ENCODE measurements at places on chromosomes 12 and 14.

DNA sequence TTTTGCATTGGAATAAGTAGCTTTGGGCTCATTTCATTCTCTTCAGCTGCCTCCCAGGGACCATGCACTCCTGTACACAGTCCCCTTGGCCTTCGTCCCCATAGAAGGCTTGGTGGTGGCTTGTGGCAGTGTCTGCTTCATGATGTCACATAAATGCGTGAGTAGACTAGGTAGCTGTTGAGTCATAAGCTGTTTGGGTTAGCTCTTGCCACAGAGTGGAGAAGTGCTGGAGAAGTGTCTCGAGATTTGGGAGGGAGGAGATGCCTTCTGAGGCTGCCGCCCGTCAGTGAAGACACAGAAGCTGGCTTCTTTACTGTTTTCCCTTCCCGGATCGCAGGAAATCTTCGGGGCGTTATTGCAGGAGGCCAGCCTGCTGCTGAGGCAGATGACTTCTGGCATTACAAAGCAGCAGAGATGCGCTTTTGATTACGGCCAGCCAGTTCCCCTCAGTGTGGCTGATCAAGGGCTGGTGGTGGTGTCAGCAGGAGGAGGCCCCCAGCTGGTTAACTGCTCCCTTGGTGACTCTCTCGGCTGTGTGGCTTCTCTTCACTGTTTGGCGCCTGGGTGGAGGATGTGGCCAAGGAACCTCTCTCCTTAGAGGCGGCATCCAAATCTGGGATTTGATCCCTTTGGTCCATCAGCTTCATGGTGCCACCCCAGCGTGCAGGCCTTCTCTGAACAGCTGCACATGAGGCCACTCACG lies 67.6 kb downstream of the AACS start:
- no peak for DNase-seq

DNA sequence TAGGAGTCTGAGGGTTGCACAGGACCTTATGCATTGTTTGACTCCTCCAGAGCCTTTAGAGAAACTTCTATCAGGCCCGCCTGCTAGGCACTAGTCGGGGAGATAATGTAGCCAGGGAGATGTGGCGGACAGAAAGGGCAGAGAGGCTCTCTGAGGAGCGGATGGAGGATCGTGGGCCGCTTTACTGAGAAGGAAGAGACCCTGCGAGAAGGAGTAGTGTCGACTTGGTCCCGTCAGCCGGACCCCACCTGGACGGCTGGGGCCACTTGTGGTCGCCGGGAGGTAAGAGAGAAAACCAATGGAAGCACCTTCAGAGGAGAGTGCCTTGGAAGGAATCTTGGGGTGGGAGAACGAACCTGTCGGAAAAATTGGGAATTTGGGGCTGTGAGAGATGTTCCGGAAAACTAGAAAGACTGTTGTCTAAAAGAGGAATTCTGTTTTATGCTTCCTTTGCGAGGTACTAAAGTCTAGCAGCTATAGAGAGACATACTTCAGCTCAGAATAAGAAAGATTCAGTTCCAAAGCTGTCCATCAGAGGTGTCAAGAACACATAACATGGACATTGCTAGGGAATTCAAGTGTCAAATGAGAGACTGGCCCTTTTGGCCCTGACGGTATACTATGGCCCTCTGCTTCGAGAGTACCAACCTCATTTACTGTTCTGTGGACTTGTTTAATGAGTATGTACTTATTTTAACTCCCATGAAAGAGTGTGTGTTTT lies 660 bp upstream of the MCRS1 start:
- no peak for DNase-seq

DNA sequence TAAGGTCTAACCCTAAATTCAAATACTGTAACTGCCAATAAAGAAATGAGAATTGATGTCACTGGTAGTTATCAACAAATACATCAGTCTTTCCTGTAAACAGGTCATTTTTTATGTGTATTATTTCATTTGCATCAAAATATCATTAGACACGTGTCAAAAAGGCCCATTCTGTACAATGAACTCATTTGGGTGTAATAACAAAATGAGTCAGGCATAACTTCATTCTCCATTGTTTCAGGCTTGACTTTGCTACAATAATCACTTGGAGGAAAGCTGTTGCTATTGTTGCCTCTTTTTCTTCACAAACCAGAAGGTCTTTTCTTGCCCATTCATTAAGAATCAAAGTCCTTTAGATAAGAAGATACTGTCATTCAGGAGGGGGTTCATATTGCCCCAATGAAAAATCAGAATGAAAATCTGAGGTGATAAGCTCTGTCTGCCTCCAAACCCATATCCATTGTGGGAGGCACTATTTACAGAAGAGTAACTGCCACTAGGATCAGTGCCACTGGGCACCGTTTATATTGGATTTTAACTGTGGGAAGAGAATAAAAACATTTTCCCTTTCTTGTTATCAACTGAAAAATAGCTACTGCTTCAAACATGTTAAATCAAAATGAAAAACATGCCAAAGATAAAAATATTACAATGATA lies 10.1 kb downstream of the ENTPD5 start:
- DNase-seq, result no peak

- no peak for DNase-seq
These were observed 23.7 kb downstream of the DEGS2 start for GRCh38 chr14:100135784-100136183.

- no peak for DNase-seq
These were observed 14.7 kb downstream of the CPSF6 start for GRCh38 chr12:69254046-69254445.

DNA sequence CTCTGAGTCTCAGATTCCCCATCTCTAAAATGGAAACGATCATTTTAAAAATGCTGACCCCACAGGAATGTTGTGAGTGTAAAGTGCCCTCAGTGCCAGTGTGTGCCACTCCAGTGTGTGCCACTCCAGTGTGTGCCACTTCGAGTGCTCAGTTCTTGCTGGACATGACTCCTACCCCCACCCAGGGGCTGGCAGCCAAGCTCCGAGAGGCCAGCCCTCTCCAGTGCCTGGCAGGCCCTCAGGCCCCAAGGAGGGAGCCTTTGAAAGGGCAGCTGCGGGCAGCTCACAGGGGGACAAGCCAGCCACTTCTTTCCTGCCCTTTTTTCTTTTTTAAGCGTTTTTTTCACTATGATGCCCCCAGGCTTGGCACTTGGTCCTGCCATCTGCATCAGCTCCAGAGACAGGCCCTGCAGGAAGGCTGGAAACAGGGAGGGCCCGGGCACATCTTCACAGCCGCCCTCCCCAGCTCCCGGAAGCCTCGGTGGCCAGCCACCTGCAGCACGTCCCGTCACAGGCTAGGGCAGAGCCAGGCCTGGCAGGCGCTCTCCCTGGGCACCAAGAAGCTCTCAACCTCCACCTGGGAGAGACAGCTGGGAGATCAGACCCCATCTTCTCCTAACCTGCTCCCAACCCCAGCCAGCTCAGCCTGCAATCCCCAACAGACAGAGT lies 29.8 kb downstream of the NCOR2 start:
- no peak for DNase-seq

- no peak for DNase-seq
These were observed 99.9 kb downstream of the KICS2 start for GRCh38 chr12:64122154-64122553.

Data from right forelimb (tissue), 1 donor.